Stimulated activated CD4-positive, alpha-beta T cell treated with anti-CD3 and anti-CD28 coated beads, Interleukin-4, amount 100 ng/mL, for 24 hours (primary cell): ENCODE measurements at places on chromosomes 4 and X.

GRCh38 chrX:38500141-38500540 lies 61.2 kb upstream of the TSPAN7 start:
- DNase-seq, result no peak

GRCh38 chr4:7418131-7418943 lies 16.4 kb downstream of the PSAPL1 start:
- no peak for DNase-seq

GRCh38 chrX:95907081-95907480 lies 777.6 kb upstream of the DIAPH2 start:
- no peak for DNase-seq

GRCh38 chr4:69759189-69759604 lies 1.2 kb downstream of the SULT1B1 start:
- DNase-seq, result no peak

DNA sequence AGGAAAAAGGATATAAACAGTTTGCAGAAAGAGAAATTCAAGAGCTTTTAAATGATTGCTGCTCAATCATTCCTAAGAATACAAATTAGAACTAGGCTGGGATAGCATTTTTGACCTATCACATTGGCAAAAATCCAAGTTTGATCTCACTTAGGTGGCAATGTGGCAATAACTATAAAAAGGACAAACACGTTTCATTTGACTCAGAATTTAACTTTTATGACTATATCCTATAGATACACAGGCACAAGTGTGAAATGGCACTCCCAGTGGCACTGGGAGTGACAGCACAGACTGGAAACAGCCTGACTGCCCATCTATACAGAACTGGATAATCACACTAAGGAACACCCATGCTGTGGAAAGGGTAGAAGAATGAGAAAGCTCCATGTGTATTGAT lies 11.1 kb downstream of the CENPU start:
- no peak for DNase-seq

- DNase-seq, result no peak
Measured at GRCh38 chrX:78839711-78840110, 92.2 kb downstream of the LPAR4 start.

DNA sequence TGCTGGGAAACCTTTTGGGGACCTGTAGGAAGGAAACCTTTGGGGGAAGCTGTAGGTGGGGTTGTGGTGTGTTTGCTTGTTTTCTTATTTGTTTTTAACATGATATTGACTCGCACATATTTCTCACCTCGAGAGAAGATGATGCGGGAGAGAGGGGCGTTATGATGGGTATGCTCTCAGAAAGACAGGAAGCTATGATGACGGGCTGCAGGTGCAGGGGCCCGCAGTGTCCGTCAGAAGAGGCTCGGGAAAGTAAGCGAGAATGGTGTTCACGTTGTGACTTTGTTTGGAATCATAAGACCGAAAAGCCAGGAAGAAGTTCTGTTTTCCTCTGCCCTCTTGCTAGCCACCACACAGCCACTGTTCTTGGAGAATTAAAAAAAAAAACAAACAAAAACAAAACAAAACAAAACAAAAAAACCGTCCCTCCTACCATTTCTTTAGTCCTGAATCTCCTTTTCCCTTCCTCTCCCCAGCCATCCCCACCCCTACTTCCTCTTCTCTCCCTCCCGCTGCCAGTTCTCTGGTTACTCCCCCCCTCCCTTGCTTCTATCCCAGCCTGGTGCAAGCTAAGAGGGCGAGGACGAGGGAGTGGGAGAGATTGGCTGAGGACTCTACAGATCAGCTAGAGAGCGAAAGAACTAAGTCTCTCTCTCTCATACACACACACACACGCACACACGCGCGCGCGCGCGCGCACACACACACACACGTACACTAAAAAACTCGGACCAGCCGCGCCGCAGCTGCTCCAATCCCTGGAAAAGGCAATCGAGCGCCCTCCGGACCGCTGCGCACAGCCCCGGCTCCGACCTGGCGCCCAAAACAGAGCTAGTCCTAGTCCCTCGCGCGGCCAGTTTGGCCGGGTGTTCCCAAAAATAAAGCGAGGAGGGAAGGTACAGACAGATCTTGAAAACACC lies at the start of gene BMP3:
Gene BMP3 (plus strand): TSS at position 648 of the 920 bp plus-strand sequence. CDS start 577 bp downstream, outside the sequence.
- DNase-seq, result no peak

DNA sequence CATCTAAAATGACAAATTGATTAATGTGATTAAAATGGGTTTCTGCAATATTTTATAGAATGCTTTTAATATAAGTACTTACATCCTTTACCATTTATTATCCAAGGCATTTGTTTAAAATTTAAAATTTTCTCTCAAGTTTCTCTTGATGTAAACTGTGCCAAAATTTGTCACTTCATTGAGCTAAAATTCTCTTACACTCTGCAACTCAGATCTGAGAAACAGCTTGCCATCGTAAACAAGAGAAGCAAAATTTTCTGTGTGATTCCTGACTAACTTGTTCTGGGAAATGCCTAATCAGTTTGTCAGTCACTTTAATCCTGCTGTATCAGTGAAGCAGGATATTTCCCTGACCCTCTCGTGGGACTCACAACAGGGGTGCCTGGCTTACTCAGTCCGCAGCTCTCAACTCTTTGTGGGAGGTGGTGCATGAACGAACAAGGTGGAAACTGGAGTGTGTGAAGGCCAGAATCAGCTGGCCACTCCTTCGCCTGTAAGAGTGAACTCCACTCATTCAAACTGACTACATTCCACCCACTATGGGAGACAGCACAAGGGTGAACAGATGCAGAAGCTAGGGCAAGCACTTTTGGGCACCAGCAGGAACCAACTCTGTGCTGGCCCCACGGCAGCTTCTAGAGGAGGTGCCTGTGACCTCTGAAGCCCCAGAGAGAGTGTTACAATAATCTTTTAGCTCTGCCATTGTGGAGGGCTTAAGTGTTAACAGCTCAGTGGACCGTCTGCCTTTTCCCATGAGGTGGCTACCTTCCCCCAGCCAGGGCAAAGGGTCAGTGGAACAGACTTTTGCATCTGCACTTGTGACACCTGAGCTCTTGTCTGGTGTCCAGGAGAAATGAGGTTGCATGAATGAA lies 349.4 kb downstream of the FAT4 start:
- DNase-seq, result no peak

- no peak for DNase-seq
Measured at GRCh38 chrX:13370713-13371112, 50.9 kb upstream of the ATXN3L start.
